Thoracic aorta (tissue), 2 donors: ENCODE measurements at places on chromosomes 12 and 14.

GRCh38 chr12:127169321-127170181 is 1097.4 kb upstream of the TMEM132C start:
- DNase-seq: no peak

- DNase-seq: no peak
Measured at GRCh38 chr12:21938879-21939278, 2.3 kb downstream of the ABCC9 start.

GRCh38 chr14:74954947-74955228 is 509 bp downstream of the PGF start:
- DNase-seq: no peak

- no peak for DNase-seq
Measured at GRCh38 chr14:75453817-75454434, 26.1 kb downstream of the JDP2 start.

GRCh38 chr14:102754370-102755262 is 22.6 kb upstream of the TRAF3 start:
- no peak for DNase-seq

- DNase-seq: no peak
Measured at GRCh38 chr12:56461235-56462159, 6.9 kb upstream of the SPRYD4 start.

DNA sequence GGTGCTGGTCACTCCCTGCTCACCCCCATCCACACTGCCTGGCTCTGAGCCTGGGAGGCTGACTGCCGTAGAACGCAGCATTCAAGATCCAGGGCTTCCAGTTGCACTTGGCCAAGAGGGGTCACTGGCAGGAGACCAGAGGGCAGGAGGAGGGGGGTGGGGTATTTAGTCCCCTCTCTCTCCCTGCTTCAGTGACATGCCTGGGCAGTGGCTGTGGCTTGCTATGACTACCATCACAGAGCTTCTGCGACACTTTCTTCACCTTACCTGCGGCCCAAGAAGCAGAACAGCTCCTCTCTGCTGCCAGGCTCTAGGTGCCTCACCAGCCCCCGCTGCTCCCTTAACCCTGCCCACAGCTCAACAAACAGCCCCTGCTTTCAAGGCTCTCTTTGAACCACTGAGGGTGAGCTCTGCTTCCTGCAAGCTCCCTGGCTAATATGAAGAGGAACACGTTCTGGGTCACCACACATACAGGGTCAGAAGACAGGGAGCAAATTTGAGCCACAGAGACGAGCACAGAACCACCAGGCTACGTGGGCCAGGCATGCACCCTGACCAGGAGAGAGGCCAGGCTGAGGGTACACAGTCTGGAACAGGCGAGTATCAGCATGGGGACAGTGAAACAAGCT is 55.7 kb downstream of the ITPK1 start:
- DNase-seq: no peak

DNA sequence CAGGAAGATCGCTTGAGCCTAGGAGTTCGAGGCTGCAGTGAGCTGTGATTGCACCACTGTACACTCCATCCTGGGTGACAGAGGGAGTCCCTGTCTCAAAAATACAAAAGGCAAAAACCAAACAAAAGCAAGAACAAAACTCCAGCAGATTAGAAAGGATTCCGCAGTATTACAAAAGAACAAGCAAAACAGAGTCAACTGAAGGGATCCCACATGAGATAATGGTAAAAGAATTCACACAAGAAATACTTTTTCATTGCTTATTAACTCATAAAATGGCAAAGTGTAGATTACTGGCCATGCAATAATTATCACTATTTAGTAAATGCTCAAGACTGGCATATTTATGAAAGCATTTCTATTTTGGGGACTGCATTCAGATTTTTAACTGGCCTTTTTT is 35.4 kb downstream of the BEST3 start:
- DNase-seq: no peak

DNA sequence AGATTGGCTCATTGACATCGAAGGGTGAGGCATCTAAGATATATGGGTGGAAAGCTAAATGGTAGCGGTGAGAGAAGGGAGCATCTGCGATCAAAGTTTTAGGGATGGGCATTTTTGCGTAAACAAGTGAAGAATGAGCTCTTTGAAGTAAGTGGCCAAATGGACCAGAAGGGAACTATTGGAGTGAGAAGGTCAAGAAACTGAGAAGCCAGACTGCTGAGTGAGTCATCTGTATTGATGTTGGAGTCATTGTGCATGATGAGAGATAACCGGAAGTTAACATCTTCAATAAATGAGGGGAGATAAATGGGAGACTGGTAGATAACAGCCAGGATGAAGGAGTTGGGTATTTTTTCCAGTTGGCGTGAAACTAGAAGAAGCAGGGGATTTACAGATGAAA is 271.9 kb upstream of the PDE3A start:
- no peak for DNase-seq

- no peak for DNase-seq
Measured at GRCh38 chr12:74415633-74416032, 122.0 kb upstream of the ATXN7L3B start.

GRCh38 chr12:112354399-112354798 is 27.8 kb downstream of the HECTD4 start:
- DNase-seq: no peak

- DNase-seq: no peak
Measured at GRCh38 chr14:105136401-105137322, 31.9 kb downstream of the JAG2 start.

DNA sequence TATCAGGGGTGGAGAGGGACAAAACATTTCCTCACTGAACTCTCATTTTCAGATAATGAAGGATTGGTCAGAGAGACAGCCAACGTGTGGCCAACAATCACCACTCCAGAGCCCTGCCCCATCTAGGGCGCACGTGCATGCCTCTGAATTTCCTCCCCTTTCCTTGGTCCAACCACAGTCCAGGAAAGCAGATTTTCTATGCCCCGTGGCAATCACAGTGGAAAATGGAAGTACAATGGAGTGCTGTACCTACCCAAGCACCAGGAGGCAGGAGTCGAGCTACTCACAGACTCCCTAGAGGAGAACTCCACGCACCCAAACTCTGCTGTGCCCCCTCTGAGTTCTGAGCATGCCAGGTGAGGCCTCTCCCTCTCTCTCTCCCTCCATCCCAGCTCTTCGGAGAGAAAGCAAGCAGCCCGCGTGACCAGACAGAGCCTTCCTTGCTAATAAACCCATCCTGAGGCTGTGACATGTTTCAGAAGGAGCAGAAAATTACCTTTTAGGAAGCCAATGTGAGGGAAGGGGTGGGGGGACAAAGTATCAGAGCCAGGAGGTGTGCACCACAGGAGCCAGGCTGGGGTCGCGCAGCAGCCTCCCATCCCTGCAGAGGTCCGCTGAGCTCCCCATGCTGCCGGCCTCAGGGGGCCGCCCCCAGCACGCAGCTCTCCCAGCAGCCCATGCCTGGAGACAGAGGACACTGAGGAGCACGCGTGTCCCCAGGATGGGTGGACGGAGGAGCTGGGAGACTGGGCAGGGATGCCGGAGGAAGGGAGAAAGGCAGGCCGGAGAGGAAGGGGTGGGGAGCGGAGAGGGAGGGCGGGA is 73.4 kb downstream of the PITPNM2 start:
- DNase-seq: no peak

DNA sequence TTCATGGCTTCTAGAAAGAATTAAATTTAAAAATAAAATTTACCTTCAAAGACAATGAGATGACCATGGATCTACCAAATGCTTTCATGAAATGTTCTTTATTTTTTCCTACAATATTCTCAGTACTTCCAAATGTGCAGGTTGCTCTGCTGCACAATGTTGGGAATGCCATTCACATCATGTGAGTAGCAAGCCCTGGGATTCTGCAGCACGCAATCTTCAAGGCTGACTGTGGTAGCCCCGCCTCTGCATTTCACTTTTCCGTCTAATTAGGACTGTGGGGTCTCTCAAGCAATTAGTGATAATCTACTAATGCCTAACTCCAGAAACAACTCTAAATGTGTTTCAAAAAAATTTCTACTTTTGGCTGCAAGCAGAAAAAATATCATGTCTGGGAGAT is 13.7 kb upstream of the NTN4 start:
- no peak for DNase-seq

DNA sequence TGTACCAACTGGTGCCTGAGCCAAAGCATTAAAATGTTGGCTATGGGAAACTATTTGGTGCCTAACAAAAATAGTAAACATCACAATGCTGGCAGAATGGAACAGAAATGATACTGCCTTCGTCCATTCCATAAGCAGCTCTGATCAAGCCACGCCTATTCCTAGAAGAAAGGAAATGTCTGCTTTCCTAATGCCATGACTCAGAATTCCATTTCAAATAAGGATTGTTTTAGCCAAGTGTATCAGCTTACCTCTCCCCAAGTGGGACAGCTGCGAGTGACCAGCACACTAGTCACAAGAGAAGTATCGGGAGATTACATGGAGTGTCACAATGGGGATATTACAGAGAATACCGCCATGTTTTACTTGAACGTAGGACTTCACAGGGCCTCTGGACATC is 38.7 kb downstream of the GLT8D2 start:
- DNase-seq: no peak

- DNase-seq: no peak
Measured at GRCh38 chr12:109999983-110000505, 814 bp downstream of the ANKRD13A start.

GRCh38 chr14:96581026-96581425 is 78.8 kb downstream of the PAPOLA start:
- DNase-seq: no peak

- DNase-seq: no peak
Measured at GRCh38 chr12:6550294-6551062, 5.4 kb downstream of the IFFO1 start.

- DNase-seq: no peak
Measured at GRCh38 chr14:105471823-105472485, 2.7 kb upstream of the CRIP2 start.

- no peak for DNase-seq
Measured at GRCh38 chr12:129973236-129973961, 69.6 kb upstream of the TMEM132D start.

GRCh38 chr12:87406926-87407325 is 622.3 kb downstream of the C12orf50 start:
- DNase-seq: no peak

DNA sequence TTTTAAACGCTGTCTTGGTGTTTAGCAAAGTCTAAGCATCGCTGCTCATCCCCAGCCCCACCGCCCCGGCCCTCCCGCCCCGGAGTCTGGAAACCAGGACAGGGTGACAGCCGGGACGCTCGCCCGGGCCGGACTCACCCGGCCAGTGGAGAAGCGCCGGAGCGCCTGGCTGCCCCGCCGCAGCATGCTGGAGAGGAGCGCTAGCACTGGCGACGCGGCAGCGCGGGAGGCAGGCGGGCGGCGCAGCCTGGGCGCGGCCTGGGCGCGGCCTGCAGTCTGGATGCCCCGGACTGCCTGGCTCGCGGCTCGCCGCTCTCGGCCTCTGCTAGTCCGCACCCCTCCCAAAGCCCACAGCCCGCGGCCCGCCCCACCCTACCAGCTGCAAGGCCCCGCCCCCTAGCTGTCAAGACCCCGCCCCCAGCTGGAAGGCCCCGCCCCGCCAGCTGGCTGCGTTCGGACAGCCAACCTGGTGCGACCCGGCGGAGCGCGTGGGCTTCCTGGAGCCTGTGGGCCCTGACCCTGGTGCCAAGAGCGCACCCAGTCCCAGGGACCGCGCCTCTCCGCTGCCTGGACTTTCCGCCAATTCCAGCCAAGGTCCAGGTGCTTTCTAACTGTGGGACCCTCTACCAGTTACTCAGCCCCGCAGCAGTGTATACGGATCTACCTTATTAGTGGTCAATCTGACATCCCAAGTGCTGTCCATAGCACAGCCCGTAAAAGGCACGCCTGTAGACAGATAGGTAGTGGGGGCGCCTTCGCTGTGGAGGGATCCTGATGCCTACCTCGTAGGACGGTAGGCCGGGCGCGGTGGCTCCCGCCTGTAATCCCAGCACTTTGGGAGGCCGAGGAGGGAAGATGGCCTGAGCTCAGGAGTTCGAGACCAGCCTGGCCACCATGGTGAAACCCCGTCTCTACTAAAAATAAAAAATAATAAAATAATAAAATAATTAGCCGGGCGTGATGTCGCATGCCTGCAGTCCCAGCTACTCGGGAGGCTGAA is at the start of gene ALDH1L2:
ALDH1L2 (minus strand) TSS at position 208 of the 1,000 bp plus-strand sequence; CDS start at position 186, 22 bp downstream.
- DNase-seq: peak; percentile 64

- no peak for DNase-seq
Measured at GRCh38 chr12:93170928-93171327, 206.8 kb upstream of the NUDT4 start.

DNA sequence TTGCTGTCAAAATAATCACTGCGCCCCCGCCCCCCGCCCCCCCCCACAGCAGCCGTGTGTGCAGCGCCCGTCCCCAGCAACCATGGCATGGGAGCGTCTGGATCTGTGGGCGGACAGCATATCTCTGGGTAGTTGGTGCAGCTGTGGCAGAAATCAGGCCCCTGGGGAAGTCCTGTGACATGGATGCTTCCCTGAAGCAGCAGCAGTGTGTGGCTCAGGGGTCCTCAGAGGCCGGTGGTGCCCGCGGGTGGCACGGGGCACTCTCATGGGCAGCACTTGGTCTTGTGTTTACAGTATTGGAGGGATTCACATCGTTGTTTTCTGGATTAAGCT is 19.2 kb downstream of the XRCC3 start:
- DNase-seq: no peak

DNA sequence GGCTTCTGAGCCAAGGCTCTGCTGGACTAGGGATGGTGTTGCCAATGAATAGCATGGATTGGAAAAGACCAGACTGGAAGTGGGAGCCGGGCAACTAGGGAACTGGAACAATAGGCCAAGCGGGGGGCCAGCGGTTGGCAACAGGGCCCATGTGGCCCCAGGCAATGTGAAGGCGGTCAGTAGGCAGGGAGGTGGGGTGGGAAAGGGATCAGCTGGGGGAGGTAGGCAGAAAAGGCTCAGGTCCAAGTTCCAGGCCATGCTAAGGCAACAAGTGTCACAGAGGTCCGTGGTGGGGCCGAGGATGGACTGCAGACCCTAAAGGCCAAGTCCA is 14.9 kb upstream of the MLXIP start:
- no peak for DNase-seq

GRCh38 chr12:11561411-11561810 is 88.1 kb upstream of the ETV6 start:
- no peak for DNase-seq

GRCh38 chr14:68639000-68639757 is 153.7 kb downstream of the ZFP36L1 start:
- no peak for DNase-seq

GRCh38 chr14:71271166-71271945 is 364.1 kb downstream of the PCNX1 start:
- DNase-seq: no peak
